ENCODE measurements at places on chromosomes 1 and 21. TPM values are rescaled to one million over a fixed set of nuclear protein-coding genes. Genes with fewer than 3 reads are reported as not detected.

ELF3 gene
- 6.4 TPM for total RNA-seq

DNA sequence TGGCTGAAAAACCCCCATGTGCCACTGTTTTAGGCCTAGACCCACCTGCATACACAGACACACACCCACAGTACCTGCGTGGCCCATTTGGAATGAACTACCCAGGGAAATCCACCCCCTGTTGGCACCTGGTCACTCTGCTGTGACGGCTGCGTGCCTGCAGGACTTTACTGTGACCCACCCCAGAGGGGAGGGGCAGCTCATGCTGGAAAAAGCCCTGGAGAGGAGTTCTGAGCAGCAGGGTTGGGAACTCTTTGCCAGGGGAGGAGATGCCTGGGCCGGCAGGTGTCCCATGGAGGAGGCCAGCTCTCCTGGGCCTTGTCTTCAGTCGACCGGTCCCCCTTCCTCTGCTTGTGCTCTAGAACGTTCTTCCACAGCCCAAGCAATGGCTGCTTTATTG lies 87.3 kb upstream of the CSF3R start:
- no peak for DNase-seq

- no peak for DNase-seq
Measured at GRCh38 chr1:17676387-17677060, 78.6 kb upstream of the ACTL8 start.

DNA sequence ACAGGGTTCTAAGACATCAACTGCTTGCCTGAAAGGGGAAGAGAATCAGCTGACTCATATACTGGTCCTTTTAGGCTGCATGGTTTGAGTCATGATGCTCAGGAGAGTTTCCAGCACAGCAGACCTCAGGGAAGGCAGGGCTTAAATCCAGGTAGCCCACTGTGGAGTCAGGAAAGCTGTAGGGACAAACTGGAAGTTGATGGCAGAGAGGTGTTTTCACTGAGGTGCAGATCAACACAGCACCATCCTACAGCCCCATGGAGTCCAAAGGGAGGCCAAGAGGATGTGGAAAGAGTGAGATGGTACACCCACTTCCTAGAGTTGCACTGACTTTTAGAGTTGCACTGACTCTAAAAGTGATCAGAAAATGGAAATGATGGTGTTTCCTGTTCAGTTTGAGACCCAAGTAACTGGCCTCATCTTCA lies 252.4 kb upstream of the DUSP10 start:
- no peak for DNase-seq

GRCh38 chr1:46643368-46643775 lies 24.8 kb downstream of the ATPAF1 start:
- no peak for DNase-seq

- no peak for DNase-seq
Measured at GRCh38 chr1:180515364-180515763, 13.0 kb upstream of the ACBD6 start.

GRCh38 chr21:26165331-26165730 lies 5.2 kb downstream of the APP start:
- DNase-seq: no peak

GRCh38 chr1:158692356-158692755 lies 5.8 kb upstream of the SPTA1 start:
- no peak for DNase-seq

DNA sequence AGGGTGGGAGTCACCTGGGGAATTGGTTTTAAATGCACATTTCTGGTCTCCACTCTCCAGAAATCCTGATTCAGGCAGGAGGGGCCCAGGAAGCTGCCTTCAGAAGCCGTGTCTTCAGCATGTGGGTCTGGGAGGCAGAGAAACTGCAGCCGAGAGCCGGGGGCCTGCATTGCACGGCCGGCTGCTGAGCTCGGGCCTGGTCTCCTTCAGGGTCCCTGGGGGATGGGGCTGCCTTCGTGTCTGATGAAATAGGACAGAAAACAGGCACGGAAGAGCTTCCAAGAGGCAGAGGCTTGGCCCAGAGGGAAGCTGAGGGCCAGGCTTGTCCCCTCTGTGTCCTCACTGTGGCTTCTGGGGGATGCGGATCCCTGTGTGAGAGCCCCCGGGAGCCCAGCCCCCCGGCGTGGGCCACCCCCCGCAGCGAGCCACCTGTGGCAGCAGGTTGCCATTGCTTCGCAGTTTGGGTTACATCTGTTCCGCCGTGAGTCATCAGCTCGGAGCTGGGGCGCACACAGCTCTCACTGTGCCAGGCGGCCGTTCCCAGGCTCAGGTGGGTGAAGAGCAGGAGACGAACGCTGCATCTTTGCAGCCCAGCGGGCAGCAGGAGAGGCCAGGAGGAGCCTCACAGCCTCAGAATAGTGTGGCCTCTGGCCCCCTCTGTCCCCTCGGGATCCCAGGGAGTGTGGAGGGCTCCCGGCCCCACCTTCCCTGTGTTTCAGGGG lies 72.4 kb downstream of the AJAP1 start:
- no peak for DNase-seq

DNA sequence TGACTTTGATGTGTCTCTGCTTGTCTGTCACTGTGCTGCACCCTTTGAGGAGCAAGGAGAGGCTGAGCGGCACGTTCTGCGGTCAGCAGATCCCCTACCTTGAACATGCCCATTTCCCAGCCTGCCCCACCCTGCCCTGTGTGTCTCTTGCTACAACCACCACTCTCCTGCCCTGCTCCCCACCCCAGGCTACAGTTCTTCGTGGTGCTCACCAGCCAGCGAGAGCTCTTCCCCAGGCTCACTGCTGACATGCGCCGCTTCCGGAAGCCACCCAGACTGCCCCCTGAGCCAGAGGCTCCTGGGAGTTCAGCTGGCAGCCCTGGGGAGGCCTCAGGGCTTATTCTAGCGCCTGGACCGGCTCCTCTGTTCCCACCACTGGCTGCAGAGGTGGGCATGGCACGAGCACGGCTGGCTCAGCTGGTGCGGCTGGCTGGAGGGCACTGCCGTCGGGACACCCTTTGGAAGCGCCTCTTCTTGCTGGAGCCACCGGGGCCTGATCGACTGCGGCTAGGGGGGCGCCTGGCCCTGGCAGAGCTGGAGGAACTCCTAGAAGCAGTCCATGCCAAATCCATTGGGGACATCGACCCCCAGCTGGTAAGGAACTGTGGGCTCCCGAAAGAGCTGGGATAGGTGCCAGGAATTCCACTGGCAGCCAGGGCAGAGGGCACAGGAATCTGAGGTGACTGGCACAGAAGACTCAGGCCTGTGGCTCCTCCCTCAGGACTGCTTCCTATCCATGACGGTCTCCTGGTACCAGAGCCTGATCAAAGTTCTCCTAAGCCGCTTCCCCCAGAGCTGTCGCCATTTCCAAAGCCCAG lies 5.6 kb downstream of the HYI start:
- DNase-seq: peak; percentile 58
